ENCODE measurements at places on chromosomes 12 and 14.

- DNase-seq, result no peak
Measured at GRCh38 chr12:5335069-5335468, 96.8 kb upstream of the NTF3 start.

GRCh38 chr12:108788076-108788782 lies 56.9 kb upstream of the CORO1C start:
- no peak for DNase-seq

DNA sequence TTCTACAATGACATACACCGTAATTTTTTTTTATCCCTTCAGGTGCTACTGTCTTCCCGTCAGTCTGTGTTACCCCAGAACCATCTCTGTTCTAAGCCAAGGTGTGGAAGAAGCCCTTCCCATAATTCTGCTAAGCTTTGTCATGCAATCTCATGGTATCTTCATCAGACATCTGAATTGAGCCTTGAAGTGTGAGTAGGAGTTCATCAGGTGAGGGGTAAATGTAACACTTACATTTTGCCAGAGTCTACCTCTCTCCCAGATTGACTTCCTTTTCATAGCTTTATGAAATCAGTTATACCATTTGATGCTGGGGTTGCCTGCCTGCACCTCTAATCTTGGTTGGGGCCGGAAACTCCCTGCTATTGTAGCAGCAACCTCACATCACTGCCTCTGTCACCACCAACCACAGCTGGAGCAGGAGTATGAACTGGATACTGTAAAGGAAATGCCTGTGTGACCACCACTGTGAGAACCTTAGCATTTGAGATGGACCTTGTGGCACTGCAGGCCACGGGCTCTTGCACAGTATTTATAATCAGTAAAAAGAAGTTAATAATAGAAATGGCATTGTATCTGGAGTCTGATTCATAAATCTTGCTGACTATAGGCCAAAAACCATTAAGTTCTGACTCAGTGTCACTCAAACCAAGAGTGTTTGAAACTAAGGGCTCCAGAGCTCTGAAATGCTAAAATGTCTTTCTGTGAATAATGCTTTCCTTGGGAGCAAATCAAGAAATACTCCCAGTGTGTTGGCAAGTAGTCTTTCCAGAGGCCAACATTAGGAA lies 58.7 kb upstream of the STK38L start:
- peak; percentile 91 for DNase-seq

DNA sequence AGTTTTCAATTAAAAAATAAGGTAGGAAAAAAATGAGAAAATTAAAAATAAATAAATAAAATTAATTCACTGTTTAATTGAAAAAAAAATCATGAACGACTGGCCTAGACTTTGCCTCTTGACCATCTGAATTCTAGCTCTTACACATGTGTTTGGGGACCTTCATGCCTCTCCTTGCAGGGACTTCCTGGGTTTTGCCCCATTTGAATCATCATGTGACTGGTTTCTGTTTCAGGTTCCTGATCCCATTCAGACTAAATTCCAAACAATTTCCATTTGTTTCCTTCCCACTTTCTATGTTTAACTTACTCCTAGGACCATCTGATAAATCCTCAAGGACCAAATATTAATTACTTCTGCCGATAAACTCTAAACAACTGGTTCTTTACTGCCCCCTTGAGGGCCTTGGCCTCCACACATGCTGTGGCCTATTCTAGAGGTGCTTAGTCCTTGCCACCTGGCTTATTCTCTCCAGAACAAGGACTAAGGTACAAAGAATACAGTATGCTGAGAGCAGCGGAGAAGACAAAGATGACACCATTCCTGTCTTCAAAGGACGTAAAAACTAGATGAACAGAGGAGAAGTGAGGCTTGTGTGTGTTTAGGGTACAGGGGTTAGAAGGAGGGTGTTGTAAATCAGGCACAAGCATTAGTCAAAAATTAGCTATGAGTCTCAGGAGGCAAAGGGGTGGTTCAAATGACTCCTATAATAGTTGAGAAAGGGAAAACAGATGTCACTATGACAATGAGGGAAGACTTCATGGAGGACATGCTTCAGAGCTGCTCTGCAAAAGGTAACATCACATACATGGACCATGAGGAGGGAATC lies 125.8 kb upstream of the AVPR1A start:
- DNase-seq, result peak; percentile 16

GRCh38 chr12:121264951-121265515 lies 31.5 kb downstream of the CAMKK2 start:
- DNase-seq, result no peak

- no peak for DNase-seq
Measured at GRCh38 chr12:89047856-89048418, 304.4 kb downstream of the DUSP6 start.

Measured in T-helper 2 cell (primary cell).